ACHN (cell line): ENCODE measurements at places on chromosomes 2 and 18.

- no peak for DNase-seq
Measured at GRCh38 chr2:197399887-197400540, 34.8 kb downstream of the SF3B1 start.

- DNase-seq = no peak
Measured at GRCh38 chr2:23637011-23637778, 252.2 kb downstream of the KLHL29 start.

DNA sequence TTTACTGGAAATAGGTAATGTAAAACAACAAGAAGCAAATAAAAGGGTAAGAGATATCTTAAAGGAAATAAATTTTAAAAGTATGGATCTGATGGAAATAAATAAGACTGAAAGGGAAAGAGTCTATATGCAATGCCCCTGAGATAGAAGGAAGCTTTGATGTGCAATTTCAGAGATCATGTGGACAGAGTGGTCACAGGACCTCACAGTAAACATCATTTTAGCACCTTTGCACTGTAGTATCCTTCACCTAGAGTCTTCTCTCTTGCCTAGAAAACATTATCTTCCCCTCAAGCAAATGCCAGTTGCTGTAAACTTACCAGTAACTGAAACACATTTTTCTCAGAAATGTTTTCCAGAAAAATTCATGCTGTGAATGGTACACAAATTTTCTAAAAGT lies 1621.3 kb upstream of the TMEFF2 start:
- no peak for DNase-seq

GRCh38 chr18:58687871-58688308 lies 16.6 kb downstream of the MALT1 start:
- DNase-seq = no peak

DNA sequence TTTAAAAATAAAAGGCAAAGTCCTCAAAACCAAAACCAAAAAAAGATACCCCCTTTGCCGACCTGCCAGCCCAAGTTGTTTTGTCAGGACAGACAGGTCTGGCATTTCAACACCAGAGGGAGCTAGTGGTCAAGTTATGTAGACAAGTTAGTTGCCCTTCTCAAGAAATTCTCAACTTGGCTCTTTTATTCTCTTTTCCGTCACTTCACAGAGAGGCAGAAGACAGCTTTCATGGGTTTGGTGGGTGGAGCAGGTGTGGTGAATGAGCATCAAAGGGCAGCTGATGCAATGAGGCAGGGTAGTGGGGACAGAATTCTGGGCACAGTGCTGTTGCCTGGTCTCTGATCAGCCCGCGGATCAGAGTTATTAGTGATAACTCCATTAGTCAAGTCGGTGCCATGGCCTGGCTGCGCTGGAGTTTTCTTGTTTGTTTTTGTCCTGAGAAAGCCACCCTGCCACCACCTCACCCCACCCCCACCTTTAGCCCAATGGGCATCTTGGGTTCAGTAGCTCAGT lies 303.7 kb upstream of the EPAS1 start:
- peak; percentile 74 for DNase-seq

GRCh38 chr2:191976436-191976835 lies 129.5 kb upstream of the CAVIN2 start:
- DNase-seq = no peak

DNA sequence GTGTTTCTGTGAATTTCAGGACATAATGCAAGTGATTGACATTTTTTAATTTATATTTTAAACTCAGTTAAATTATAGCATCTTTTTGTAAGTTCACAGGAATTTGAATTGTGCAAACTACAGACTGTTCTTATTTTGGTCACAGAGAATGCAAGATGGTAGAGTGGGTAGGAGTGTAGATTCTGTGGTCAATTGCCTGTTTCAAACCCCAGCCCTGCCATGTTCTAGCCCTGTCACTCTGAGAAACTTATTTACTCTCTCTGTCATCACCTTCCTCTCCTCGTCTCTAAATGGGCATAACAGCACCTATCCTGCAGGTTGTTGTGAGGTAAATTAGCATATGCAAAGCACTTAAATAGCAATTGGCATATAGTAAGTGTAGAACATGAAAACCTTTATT lies 879.8 kb downstream of the CPS1 start:
- DNase-seq = no peak

DNA sequence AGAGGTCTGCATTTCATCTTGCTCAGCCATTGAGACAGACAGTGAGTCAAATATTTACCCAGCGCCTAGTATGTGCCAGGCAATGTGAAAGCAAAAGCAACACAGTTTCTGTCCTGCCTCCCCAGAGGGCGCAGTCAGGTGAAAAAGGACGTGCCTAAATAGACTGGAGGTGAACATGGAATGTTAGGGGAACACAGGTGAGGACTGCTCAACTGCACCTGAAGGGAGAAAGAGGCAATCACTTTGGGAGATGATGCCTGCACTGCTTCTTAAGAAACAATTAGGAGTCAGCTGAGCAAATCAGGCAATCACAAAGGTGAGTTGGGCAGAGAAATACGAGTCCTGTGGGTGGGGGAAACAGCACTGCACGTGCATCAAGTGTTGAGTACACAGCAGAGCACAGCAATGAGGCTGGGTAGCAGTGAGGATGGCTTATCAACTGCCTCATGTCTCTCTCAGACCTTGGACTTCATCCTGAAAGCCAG lies 218.3 kb upstream of the SMAD7 start:
- DNase-seq = peak; percentile 68

GRCh38 chr2:68206793-68207192 lies 45.5 kb downstream of the PPP3R1 start:
- no peak for DNase-seq

GRCh38 chr2:192203876-192204275 lies 9.1 kb upstream of the TMEFF2 start:
- no peak for DNase-seq

DNA sequence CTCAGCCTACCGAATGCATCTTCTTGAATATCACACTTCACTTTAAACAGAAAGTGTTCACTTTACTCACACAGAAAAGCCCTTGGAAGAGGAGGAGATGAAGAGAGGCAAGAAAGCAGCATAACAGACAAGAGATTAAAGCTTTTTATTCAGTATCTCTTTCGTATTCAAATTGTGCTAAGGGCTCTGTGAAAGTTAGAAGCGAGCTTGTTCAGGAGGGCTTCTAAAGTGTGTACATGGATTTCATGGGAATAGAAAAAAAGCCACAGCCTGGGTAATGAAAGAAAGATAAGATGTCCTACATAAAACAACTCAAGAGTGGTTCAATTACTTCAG lies 531.9 kb downstream of the TMEM182 start:
- DNase-seq = no peak

- no peak for DNase-seq
Measured at GRCh38 chr2:126657148-126657635, 1.2 kb downstream of the GYPC start.
